ENCODE measurements at places on chromosomes 11 and 22. TPM values are rescaled to one million over a fixed set of nuclear protein-coding genes. Genes with fewer than 3 reads are reported as not detected.

DNA sequence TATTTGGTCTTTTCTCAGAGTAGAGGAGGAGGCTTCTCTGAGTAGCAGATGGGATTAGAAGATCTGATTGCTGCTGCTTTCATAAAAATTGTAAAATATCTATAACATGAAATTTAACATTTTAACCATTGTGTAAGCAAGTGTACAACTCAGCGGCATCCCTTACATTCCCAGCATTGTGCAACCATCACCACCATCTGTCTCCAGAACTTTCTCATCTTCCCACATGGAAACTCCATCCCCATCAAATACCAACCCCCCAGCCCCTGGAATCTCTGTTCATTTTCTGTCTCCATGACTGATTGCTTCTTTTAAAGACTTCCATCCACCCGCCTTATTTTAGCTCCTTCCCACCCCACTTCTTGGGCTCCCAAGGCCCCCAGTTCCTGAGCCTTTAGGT is 32.3 kb downstream of the MRGPRD start:
- no peak for DNase-seq

DNA sequence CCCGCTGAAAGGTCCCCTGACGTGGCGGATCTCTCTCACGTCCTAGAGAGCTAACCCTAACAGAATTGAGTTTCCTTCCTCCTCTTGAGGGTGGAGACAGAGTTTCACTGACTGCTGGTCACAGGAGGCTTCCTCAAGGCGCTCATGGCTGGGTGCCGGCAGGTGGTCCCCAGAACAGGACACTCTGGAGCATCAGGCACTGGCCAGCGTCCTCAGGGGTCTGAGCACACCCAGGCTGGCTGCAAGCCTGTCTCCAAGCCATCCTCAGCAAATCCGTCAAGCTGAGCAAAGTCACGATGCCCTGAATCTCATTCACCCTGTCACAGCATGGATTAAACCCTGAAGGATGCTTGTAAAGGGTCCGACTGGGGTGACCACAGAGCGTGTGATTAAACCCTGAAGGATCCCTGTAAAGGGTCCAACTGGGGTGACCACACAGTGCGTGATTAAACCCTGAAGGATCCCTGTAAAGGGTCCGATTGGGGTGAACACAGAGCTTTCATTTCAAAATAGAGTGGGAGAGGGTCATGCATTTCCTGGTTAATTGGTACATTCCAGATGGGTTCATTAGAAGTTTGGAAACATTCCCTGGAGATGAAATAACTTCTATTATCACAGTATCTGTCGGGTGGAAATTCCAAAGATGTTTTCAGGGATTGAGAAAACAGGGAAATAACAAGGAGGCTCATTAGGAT is 473.0 kb downstream of the BRD1 start:
- DNase-seq, result peak; percentile 76

DNA sequence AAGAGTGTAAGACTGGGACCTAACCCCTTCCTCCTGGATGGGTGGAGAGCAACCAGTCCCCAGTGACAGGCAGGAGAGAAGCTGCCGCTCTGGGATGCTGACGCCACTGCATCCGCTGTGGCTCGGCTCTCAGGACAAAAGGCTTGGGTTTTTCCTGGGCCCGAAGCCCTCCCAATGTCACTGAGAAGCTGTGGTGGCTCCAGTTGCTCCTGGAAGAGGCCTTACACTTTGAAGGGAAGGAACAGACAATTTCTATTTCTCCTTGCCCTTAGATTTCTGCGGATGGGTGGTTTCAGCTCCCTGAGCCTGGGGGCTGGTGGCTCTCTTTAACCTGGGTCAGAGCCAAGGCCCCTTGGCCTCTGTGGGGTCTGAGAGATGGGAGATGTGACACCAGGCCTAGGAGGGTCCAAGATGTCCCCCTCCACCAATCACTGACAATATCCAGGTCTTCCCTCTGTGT is 21.4 kb downstream of the TPBGL start:
- DNase-seq, result no peak

GRCh38 chr22:41816241-41816640 is 15.8 kb downstream of the CCDC134 start:
- no peak for DNase-seq

Gene SPON1
- 31.7 TPM for total RNA-seq

DNA sequence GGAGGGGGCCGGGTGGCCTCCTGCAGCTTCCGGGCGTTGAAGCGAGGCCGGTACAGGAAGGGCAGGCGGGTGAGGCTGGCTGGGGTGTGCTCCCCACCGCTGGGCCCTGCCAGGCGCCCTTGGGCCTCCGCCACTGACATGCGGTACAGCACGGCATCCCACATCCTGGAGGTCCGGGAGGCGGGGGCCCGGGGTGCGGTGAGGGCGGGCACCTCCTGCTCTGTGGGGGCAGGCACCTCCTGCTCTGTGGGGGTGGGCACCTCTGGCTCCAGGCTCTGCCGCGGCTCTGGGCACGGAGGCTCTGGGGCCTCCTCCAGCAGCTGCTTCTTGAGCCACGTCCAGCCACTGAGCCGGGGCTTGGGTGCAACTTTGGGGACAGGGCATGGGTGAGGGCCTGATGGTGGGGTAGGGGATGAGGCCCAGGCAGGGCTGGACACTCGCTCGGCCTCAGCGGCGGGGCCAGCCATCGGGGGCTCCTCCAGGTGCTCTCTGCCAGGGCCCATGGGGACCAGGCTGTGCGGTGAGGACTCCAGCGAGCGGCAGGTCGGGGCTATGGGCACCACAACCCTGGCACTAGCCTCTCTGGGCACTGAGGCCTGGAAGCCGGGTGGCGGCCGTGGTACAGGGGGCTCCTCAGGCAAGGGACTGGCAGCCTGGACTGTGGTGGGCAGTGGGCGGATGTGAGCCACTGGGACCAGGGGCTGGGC is 2.3 kb downstream of the PRR33 start:
- no peak for DNase-seq

Gene METTL15
- total RNA-seq, result 14.7 TPM

DNA sequence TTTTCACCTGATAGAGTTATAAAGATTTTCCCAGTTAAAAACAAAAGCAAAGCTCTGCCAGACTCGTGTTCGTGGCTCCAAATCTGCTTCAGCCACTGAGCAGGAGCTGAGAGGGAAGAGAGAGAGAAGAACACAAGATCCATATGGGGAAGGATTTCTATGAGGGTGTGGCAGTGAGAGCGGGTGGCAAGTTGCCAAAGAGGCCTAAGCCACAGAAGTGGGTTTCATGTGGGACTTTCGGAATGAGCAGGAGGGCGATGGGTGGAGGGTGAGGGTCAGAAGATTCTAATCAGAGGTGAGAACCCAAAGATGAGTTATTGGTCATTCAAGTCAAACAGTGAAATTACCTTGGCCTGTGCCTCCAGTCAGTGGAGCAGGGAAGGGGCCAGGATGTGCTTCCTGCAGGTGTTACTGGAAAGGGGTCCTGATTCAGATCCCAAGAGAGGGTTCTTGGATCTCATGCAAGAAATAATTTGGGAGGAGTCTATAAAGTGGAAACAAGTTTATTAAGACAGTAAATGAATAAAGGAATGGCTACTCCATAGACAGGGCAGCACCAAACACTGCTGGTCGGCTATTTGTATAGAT is 40.5 kb upstream of the TOP3B start:
- DNase-seq, result no peak

- no peak for DNase-seq
These were observed 76.9 kb downstream of the BCR start for GRCh38 chr22:23256986-23257888.

DNA sequence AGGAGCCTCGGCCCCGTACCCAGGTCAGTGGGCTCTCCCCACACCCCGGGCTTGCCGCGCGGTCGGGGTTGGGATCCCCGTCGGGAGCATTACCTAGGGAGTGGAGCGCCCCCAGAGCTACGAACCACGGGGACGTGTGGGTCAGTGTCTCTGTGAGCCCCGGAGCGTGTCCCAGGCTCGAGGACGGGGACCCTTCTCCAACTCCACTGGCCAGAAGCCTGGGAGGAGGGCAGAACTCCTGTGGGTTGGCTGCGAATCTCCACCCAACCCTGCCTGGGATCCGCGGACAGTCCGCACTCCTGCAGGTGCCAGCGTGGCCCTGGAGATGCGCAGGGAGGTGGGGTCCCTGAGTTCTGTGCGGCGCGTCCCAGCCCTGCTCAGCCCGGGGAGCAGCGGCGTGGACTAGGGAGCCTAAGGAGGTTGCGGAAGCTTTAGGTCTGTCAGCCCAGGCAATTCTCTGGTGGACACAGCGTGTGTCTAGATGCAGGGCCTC is 346 bp downstream of the PPFIBP2 start:
- no peak for DNase-seq

Gene CARD18
- not detected for total RNA-seq

Gene VPREB1
- total RNA-seq, result not detected

Gene ART1
- total RNA-seq, result not detected

GRCh38 chr11:9575260-9576240 is 2.1 kb downstream of the WEE1 start:
- no peak for DNase-seq

DNA sequence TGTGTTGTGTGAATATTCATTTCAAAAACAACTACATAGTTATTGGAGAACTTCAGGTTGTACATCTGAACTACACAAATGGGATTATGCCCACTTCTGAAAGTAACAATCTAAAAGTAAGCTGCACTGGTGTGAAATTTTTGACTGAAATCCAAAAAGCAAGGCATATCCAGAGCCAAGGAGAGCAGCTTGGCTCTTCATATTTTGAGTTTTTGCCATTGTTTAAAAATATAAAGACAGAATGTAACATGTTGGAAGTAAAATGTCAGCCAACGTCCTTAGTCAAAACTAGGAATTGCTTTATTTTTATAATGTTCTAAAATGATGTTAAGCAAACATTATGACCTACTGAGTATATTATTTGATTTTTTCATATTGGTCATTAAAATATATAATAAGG is 45.8 kb upstream of the NOX4 start:
- DNase-seq, result no peak

- no peak for DNase-seq
These were observed 207.2 kb upstream of the CTSC start for GRCh38 chr11:88544656-88545280.

Gene RIC3
- 17.7 TPM for total RNA-seq

Gene TRIM49
- not detected for total RNA-seq

DNA sequence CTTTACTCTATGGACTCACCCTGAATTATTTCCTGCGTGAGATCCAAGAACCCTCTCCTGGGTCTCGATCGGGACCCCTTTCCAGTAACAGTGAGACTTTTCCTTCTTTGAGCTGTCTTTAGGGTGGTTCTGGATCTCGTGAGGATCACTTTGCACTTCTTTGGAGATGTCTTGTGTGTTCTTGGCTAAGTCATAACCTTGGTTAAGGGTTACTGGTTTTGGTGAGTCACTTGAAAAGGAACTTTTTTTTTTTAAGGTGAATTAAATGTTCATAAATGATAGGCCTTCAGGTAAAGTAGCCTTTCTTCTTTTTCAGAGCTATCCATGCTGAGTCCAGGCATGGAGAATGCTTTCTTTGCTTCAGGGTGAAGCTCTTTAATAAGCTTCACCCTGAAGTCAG is 19.4 kb upstream of the GSTP1 start:
- no peak for DNase-seq

Gene KRTAP5-9
- not detected for total RNA-seq

Gene NRXN2
- 16.9 TPM for total RNA-seq

GRCh38 chr22:32803020-32803737 is 1.7 kb downstream of the TIMP3 start:
- no peak for DNase-seq

Gene KCNJ1
- total RNA-seq, result 1.5 TPM

GRCh38 chr11:72236774-72237111 is 7.2 kb downstream of the PHOX2A start:
- no peak for DNase-seq

Gene CD3G
- total RNA-seq, result 2.2 TPM
